Epithelial cell of proximal tubule (primary cell): ENCODE measurements at places on chromosomes 5 and 9. TPM values are rescaled to one million over a fixed set of nuclear protein-coding genes. Genes with fewer than 3 reads are reported as not detected.

The PLK2 gene
- 437 and 613 TPM in 2 replicates for total RNA-seq

The GLRA1 gene
- not detected in 2 replicates for total RNA-seq

The LRRC14B gene
- not detected in 2 replicates for total RNA-seq

The IFNA13 gene
- not detected in 2 replicates for total RNA-seq

The PPP3R2 gene
- not detected in 2 replicates for total RNA-seq

The SLC23A1 gene
- total RNA-seq, result 0.07 TPM in 1 of 2 replicates, not detected in the other

The EMB gene
- 4.3 and 4.9 TPM in 2 replicates for total RNA-seq
